ENCODE measurements at places on chromosomes 1 and 21.

DNA sequence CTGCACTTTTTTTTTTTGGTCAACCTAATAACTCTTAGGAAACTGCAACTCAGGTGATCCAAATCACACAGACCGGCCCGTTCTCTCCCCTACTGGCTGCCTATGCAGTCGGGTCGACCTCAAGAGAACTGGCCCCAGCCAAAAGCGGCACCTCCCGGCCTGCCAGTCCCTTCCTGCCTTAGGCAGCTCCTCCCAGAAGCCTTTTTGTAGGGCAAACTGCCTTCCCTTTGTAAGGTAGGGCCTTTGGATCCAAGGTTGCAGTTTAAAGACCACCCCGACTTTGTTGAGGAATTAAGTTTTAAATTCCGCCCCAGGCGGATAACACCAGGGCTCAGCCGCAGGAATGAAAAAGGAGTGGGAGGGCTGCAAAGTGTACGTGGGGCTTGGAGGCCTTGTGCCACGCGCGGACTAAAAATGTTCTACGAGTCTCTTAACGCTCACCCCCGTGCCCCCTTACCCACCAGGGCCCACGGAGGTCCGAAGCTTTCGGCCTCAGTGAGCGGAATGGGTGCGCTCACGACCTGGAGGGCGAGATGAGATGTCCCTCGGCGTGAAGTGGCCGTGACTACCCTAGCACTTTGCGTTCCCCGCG, 642 bp upstream of the ST3GAL3 start:
- no peak for DNase-seq

DNA sequence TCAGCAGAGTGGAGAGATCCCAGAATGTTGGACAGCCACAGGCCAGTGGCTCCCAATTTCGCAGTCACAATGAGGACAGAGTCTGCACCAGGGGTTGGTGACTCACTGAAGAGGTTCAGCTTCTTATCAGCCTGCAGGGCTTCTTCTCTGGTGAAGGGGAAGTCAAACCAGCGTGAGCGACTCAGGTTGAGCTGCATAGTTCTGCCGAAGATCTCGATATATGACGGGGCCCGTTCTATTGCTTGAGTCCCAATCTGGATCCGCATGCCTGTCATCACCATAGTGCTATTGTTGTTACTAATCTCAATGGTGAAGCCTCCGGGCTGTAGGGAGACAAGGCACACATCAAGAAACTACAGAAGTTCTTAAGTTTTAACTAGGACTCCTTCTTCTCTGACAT, 58.5 kb downstream of the UBR4 start:
- no peak for DNase-seq

DNA sequence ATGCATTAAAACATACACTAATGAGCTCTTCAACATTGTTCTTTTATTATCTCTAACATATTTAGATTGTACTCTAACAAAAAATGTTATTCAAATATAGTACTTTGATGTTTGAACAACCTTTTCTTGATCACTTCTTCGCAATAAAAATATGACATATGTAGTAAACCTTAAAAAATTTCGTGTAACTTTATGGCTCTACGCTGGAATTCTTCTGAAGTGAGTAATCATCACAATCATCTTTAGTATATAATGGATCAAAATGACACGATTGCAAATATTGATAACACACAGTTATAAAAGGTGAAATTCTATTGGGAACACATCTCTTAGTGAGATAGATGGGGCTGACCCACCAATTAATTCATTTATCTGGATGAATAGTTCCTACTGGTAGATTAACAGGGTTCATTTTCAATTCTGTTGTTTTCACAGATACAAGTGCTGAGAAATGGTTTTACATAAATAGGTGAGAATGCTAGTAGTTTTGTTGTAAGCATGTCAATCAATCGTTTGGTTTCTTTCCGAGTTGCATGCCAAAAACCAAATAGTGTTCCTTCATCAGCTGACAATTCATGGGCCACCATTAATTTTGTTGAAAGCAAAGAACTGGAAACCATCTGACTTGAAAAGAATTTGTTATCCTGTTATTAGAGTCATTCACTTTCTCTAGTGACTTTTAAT, 1.5 kb upstream of the ZMPSTE24 start:
- no peak for DNase-seq

- DNase-seq = no peak
These were observed 9.9 kb upstream of the ETV3 start for GRCh38 chr1:157147906-157148700.

- DNase-seq = no peak
These were observed 15.0 kb downstream of the HLX start for GRCh38 chr1:220894025-220894923.

- no peak for DNase-seq
These were observed 14.0 kb downstream of the KDF1 start for GRCh38 chr1:26946270-26946669.

- DNase-seq = no peak
These were observed 71.8 kb upstream of the IVNS1ABP start for GRCh38 chr1:185388815-185389214.

- no peak for DNase-seq
These were observed 43.9 kb downstream of the DUSP10 start for GRCh38 chr1:221697923-221698425.

DNA sequence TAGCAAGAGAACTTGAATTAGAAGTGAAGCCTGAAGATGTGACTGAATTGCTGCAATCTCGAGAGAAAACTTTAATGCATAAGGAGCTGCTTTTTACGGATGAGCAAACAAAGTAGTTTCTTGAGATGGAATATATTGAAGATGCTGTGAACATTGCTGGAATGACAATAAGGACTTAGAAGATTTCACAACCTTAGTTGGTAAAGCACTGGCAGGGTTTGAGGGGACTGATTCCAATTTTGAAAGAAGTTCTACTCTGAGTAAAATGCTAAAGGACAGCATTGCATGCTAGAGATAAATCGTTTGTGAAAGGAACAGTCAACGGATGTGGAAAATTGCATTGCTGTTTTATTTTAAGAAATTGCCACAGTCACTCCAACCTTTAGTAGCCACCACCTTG, 69.5 kb downstream of the GDAP2 start:
- DNase-seq = no peak

DNA sequence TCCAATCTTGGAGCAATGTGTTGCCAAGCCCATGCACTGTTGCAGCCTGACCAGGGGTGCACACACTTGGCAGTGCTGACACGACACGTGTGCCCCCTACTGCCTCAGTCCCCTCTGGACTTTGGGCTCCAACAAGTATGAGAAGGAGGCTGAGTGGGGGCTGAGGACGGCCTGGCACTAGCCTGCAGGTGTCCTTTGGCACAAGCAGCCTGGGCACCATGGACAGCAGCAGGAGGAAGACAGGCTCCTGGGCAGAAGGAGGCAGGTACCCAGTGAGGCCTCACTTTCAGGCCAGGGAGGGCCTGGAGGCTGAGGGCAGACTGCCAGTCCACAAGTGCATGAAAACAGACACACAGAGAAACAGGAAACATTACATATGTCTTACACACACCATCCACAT, 1702.9 kb upstream of the B3GALT2 start:
- no peak for DNase-seq

GRCh38 chr1:1200876-1201810, 5.2 kb downstream of the TNFRSF18 start:
- no peak for DNase-seq

GRCh38 chr1:112515311-112516009, 6.7 kb downstream of the WNT2B start:
- DNase-seq = no peak

- no peak for DNase-seq
These were observed 146.8 kb downstream of the DYRK1A start for GRCh38 chr21:37513383-37513782.
